ENCODE measurements at places on chromosomes 4 and X. TPM values are rescaled to one million over a fixed set of nuclear protein-coding genes. Genes with fewer than 3 reads are reported as not detected.

DNA sequence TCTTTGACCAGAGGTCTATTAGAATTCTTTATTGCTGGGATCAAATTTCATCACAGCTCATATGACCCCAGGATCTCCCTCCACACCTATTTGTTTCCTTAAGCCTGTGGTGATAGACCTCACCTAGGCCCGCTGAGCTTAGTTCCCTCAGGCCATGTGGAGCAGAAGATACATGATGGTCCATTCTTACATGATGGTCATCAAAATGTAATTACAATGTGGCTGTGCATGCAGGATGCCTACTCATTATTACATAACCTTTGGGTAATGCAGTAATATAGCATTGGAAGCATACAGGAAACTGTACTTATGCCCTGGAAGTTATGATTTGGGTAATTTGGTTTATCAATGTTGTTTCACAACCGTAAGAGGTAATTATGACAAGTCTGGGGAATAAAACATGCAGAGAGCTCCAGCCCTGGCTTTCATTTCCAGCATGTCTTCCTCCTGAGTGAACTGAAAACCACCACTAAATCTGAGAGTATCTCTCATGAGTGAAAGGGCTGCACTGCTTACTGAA lies 67.0 kb upstream of the AGA start:
- H3K27me3 ChIP-seq, result no peaks in the 10 kb centered on the region
- H3K36me3 ChIP-seq, result no peaks in the 10 kb centered on the region
- no peak overlapping the region for H3K4me3 ChIP-seq
- peaks cover 13% of the 10 kb centered on the region for H3K4me1 ChIP-seq

DNA sequence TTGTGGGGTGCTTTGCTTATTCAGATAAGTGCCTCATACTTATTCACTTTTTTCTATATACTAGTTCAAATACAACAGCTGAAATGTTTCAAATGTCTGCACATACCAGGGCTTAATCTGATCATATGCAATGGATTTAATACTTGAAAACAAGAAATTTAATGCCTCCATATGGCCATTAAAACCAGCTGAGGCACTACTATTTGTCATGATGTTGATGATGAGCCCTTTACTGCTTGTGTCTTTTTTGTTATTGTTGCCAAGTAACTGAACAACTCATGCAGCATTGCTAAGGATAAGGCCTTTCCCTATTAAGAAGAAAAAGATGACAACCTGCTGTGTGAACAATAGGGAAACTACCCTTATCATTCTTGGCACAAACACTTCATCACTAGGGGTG lies 52.5 kb downstream of the MAGEB10 start:
- DNase-seq, result no peak
- H3K4me3 ChIP-seq, result no peak overlapping the region
- no peak overlapping the region for H3K27ac ChIP-seq
- H3K36me3 ChIP-seq, result no peaks in the 10 kb centered on the region

Gene TMPRSS11A
- not detected for total RNA-seq

Gene DCAF8L1
- total RNA-seq, result not detected

- H3K27ac ChIP-seq, result no peak overlapping the region
- H3K4me3 ChIP-seq, result no peak overlapping the region
- peaks cover 5% of the 10 kb centered on the region for H3K4me1 ChIP-seq
- no peaks in the 10 kb centered on the region for H3K27me3 ChIP-seq
Measured at GRCh38 chr4:86558797-86559196, 35.3 kb upstream of the PTPN13 start.

Gene FDCSP
- not detected for total RNA-seq

Gene NXF2B
- 1.5 TPM for total RNA-seq

GRCh38 chr4:55554453-55555030 lies 7.8 kb upstream of the CLOCK start:
- no peaks in the 10 kb centered on the region for H3K4me1 ChIP-seq
- no peaks in the 10 kb centered on the region for H3K36me3 ChIP-seq

Gene MUC7
- total RNA-seq, result not detected

DNA sequence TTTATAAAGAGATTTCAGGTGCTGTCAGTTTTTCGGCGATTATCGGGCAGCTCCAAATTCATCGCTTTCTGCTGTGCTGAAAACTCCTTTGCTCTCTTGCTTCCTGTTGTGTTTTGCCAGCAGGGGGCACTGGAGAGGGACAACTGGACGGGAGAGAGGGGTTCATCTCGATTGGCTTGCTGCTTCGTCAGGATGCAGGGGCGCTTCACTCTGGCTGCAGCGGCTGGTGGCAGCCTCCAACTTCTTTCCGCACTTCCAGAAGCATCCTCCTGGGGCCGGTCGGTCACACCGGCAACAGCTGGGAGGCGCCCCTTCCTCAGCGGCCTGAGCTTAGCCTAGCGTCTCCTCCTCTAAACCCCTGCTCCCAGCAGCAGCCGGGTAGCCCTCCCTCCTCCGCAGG lies 29.5 kb downstream of the MSL3 start:
- no peaks in the 10 kb centered on the region for H3K36me3 ChIP-seq
- peak; percentile 78 for DNase-seq
- no peak overlapping the region for H3K27ac ChIP-seq
- H3K4me3 ChIP-seq, result no peak overlapping the region
- H3K4me1 ChIP-seq, result no peaks in the 10 kb centered on the region

Gene C4orf36
- 0.72 TPM for total RNA-seq

Gene FREM3
- 0.56 TPM for total RNA-seq

Gene ABCB7
- 59.0 TPM for total RNA-seq

- H3K27me3 ChIP-seq, result no peaks in the 10 kb centered on the region
- no peak overlapping the region for H3K4me3 ChIP-seq
- no peaks in the 10 kb centered on the region for H3K4me1 ChIP-seq
- H3K27ac ChIP-seq, result no peak overlapping the region
Measured at GRCh38 chr4:97548186-97548585, 595.1 kb downstream of the STPG2 start.

DNA sequence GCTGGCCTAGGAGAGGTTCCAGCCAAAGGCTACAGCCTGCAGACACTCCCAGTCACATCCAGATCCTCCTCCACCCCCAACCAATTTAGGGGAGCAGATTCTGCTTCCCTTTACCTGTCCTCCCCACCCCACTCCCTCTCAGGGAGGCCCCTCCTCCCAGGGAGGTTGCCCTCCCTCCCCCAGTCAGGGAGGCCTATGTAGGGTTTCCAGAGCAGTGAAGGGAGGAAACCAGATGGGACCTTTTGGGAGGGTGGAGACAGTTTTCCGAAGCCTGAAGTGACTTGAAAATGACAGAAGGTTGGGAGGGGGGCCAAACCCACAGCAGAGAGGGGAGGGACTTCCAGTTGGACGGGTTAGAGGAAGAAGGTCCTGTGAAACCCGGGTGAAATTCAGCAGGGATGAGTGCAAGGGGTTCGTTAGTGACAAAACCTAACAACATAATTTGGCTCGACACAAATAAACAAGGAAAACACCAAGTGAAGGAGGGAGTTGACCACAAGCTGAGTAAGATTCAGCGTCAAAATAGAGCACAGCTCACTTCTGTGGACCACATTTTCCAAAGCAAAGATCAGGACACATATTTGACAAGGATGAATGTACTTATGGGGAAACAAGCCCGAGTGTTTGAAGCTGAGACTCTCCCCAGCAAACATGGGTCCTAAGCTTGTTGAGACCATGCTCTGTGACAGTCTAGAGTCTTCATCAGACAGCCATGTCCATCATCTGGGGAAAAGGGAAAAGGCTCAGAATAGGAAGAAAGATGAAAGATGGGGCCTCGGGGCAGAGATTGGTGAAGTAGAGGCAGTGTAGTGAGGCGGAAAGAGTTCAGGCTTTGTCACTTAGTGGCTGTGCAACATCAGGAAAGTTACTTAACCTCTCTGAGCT lies 46.4 kb downstream of the PRPS1 start:
- no peak overlapping the region for H3K4me3 ChIP-seq
- H3K36me3 ChIP-seq, result no peaks in the 10 kb centered on the region
- H3K27me3 ChIP-seq, result no peaks in the 10 kb centered on the region
- no peak for DNase-seq
- H3K4me1 ChIP-seq, result no peaks in the 10 kb centered on the region
- H3K27ac ChIP-seq, result no peak overlapping the region

DNA sequence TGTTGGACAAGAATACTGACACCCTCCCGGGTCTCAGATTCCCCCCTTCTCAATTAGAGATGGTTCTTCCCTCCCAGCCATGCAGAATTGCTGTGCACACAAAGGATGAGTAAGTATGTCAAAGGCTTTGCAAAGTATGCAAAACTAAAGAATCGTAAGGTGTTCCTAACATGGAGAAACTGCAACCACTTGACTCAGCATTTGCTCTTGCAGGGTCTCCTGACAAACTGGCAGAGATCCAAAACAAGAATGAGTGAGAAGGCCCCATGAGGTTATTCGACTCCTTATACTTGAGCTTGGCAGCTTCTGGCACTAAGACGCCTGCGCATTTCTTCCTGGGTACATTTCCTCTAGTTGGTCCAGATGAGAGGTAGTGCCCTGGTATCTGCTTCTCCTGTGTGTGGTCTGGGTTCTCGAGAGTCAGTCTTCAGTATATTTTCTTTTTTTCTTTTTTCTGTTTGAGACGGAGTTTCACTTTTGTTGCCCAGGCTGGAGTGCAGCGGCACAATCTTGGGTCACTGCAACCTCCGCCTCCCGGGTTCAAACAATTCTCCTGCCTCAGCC lies 8.2 kb downstream of the FAM184B start:
- no peaks in the 10 kb centered on the region for H3K36me3 ChIP-seq
- DNase-seq, result no peak
- no peak overlapping the region for H3K4me3 ChIP-seq
- H3K4me1 ChIP-seq, result no peaks in the 10 kb centered on the region
- H3K27ac ChIP-seq, result no peak overlapping the region
- H3K27me3 ChIP-seq, result peaks cover 2% of the 10 kb centered on the region

Gene NWD2
- total RNA-seq, result not detected

- H3K27me3 ChIP-seq, result peaks cover 1% of the 10 kb centered on the region
- no peaks in the 10 kb centered on the region for H3K36me3 ChIP-seq
- H3K4me3 ChIP-seq, result no peak overlapping the region
- no peak overlapping the region for H3K27ac ChIP-seq
- no peak for DNase-seq
- peaks cover 6% of the 10 kb centered on the region for H3K4me1 ChIP-seq
Measured at GRCh38 chr4:188437535-188437934, 298.3 kb downstream of the TRIML1 start.

Gene ERCC6L
- total RNA-seq, result 1.7 TPM

GRCh38 chr4:142222127-142222526 lies 585.7 kb downstream of the IL15 start:
- no peaks in the 10 kb centered on the region for H3K27me3 ChIP-seq
- H3K27ac ChIP-seq, result no peak overlapping the region
- no peaks in the 10 kb centered on the region for H3K4me1 ChIP-seq
- no peak overlapping the region for H3K4me3 ChIP-seq
- H3K36me3 ChIP-seq, result no peaks in the 10 kb centered on the region

Gene F8A2
- total RNA-seq, result not detected

Gene TLR2
- total RNA-seq, result not detected

DNA sequence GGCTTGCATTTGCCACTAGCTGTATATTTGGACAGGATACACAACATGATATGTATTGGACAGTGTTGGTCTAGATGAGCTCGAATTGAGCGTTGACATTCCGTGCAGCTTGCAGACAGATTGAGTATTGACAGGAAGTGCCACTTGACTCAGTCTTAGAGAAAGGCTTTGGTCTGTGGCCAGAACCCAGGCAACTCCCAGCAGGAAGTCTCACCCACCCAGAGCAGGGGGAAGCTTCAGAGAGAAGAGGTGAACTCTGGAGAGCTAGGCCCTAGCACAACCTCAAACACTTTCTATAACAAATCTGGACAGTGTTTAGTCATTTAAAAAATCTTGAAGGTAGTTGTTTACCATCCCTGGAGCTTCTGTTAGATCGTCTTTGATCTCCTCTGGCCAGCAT lies 280.5 kb downstream of the FBXW7 start:
- no peak overlapping the region for H3K27ac ChIP-seq
- peaks cover 6% of the 10 kb centered on the region for H3K36me3 ChIP-seq
- DNase-seq, result no peak
- no peaks in the 10 kb centered on the region for H3K4me1 ChIP-seq
- peaks cover 2% of the 10 kb centered on the region for H3K27me3 ChIP-seq

DNA sequence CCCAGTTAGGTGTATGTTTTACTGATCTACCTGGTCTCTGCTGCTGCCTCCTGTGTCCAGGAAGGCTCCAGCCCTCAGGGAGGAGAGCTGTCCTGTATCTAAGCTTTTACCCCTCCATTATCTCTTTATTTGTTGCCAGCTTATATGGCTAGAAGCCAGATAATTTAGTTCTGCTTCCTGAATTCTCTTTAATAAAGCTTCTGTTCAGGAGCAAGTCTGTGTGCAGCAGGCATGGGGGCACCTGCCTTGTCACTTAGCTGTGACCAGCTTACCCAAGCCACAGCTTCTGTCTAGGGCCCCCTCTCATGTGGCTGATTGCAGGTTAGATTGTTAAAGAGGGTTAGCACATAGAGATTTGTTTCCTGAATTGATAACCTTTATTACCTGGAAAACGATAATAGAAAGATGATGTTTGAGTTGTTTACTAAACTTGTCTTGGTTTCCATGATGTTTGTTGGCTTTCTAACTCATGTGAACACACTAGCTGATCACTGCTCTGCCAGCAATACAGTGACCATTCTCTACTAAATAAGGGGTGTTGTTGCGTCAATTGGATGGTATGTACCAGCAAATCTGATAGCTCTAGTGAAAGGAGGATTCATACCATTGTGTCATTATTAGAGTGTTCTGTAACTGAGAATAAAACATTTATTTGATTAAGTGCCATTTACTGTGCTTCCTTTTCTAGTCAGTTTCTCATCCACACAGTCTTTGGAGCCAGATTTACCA lies 189.8 kb upstream of the ANK2 start:
- H3K4me3 ChIP-seq, result no peak overlapping the region
- H3K4me1 ChIP-seq, result peaks cover 10% of the 10 kb centered on the region
- DNase-seq, result no peak
- no peaks in the 10 kb centered on the region for H3K36me3 ChIP-seq
- H3K27ac ChIP-seq, result no peak overlapping the region

Gene TRIML1
- 0.97 TPM for total RNA-seq

- no peak overlapping the region for H3K4me3 ChIP-seq
- no peaks in the 10 kb centered on the region for H3K36me3 ChIP-seq
- DNase-seq, result no peak
- H3K4me1 ChIP-seq, result no peaks in the 10 kb centered on the region
Measured at GRCh38 chr4:179182741-179183140, 1740.5 kb upstream of the AGA start.

Gene ARMCX1
- total RNA-seq, result 35.2 TPM

Gene MCF2
- total RNA-seq, result 0.67 TPM

GRCh38 chrX:53544936-53545335 lies 110.8 kb upstream of the HSD17B10 start:
- no peak overlapping the region for H3K4me3 ChIP-seq
- peaks cover 37% of the 10 kb centered on the region for H3K36me3 ChIP-seq
- no peak overlapping the region for H3K27ac ChIP-seq
- H3K27me3 ChIP-seq, result peaks cover 7% of the 10 kb centered on the region
- no peak for DNase-seq

DNA sequence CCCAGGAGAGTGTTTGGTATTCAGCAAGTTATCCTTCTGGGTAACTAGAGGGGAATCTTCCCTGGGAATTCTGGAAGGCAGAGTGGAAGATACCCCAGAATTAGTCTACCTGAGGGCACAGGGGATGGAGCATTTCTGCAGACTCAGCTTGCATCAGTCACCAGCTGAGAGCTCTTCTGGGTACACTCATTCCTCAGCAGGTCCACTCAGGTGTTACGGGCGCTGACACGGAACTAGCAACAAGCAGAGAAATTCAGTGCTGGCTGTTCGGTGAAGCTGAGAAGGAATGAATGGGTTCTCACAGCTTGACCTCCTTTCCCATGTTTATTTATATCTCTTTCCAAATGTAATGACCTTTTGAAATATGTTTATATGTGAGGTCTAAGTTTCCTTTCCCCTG lies 106.0 kb upstream of the PNPLA4 start:
- peaks cover 6% of the 10 kb centered on the region for H3K4me1 ChIP-seq
- no peaks in the 10 kb centered on the region for H3K36me3 ChIP-seq
- no peaks in the 10 kb centered on the region for H3K27me3 ChIP-seq
- no peak overlapping the region for H3K4me3 ChIP-seq
- no peak overlapping the region for H3K27ac ChIP-seq

Gene PRRG1
- 16.5 TPM for total RNA-seq
